SJCRH30 (cell line): ENCODE measurements at places on chromosomes 4 and X. TPM values are rescaled to one million over a fixed set of nuclear protein-coding genes. Genes with fewer than 3 reads are reported as not detected.

DNA sequence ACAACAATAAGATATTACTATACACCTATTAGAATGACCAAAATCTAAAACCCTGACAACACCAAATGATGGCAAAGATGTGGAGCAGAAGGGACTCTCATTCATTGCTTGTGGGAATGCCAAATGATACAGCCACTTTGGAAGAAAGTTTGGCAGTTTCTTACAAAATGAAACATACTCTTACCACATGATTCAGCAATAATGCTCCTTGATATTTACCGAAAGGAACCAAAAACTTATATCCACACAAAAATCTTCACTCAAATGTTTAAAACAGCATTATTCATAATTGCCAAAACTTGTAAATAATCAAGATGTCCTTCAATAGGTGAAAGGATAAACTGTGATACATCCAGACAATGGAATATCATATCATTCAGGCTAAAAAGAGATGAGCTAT lies 180.9 kb downstream of the COL25A1 start:
- H3K36me3 ChIP-seq: no peaks in the 10 kb centered on the region
- no peak for DNase-seq
- no peaks in the 10 kb centered on the region for H3K27me3 ChIP-seq
- H3K4me1 ChIP-seq: no peaks in the 10 kb centered on the region
- no peak overlapping the region for H3K4me3 ChIP-seq

GRCh38 chr4:32485956-32486355 lies 1765.8 kb downstream of the PCDH7 start:
- H3K4me3 ChIP-seq: no peak overlapping the region
- H3K27me3 ChIP-seq: no peaks in the 10 kb centered on the region
- DNase-seq: peak; percentile 45
- no peaks in the 10 kb centered on the region for H3K4me1 ChIP-seq
- H3K27ac ChIP-seq: no peak overlapping the region
- no peaks in the 10 kb centered on the region for H3K36me3 ChIP-seq

GSX2 gene
- total RNA-seq: 0.34 TPM in 1 of 2 replicates, not detected in the other

- no peaks in the 10 kb centered on the region for H3K4me1 ChIP-seq
- no peak for DNase-seq
- no peak overlapping the region for H3K27ac ChIP-seq
- no peaks in the 10 kb centered on the region for H3K27me3 ChIP-seq
- no peak overlapping the region for H3K4me3 ChIP-seq
Observed at GRCh38 chrX:119775517-119776238, 15.8 kb downstream of the RPL39 start.

DNA sequence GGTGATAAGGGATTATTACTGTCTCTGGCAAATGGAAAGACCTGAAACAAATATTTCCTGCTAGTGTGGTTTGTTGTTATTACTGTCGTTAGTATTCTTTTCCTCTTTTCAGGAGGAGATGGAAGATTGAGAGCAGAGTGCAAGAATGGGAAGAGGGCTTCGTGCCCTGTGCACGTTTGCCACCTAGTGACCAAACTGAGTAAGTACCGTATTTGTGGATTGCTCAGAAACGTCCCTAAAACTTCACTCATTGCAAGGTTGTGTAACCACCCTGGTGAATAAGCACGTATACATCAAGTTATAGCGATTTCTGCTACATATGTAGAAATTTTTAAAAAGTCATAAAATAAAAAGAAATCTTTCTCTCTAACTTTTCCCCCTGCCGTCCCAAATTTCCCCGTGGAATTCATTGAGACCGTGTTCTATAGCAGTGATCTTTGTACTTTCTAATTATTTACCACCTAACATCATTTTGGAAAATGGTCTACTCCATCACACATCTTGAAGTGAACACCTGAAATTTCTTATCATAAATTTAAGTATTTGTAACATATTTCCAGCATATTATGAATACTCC lies 24.3 kb downstream of the LINC00632 start:
- no peaks in the 10 kb centered on the region for H3K27me3 ChIP-seq
- no peaks in the 10 kb centered on the region for H3K4me1 ChIP-seq
- no peak overlapping the region for H3K27ac ChIP-seq
- no peak overlapping the region for H3K4me3 ChIP-seq
- no peaks in the 10 kb centered on the region for H3K36me3 ChIP-seq

PCDH11X gene
- total RNA-seq: 0.24 and 0.25 TPM in 2 replicates

DNA sequence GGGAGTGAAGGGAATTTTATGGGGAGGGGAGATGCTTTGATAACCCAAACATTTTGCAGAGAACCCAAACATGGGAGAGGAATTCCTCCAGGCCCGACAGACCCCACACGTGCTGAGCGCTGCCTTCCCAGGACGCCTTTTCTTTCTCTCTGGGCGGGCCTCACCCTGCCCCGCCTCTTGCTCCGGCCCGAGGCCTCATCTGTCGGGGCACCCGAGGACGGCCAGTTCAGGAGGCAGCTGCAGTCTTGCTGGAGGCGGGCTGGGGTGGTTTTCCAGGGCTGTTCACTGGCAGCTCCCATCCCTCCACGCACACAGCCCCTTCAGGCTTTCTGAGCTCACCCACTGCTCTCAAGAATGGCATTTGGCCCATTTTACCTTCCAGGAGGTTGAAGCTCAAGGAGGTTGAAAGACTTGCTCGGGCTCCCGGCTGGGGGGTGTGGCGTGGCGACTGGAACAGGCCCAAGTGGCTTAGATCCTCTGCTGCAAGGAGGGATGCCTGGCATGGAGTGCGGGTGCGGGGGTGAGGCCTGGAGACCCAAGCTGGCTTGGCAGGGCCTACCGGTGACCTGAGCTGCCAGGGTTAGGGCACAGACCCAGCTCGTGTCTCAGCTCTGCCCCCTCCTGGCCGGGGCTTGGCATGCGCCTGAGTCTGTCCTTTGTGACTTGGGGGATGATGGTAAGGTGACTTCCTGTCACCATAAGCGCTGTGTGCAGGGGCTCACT lies 99.2 kb downstream of the PSAPL1 start:
- peak overlapping the region; percentile 48 for H3K27ac ChIP-seq
- H3K36me3 ChIP-seq: no peaks in the 10 kb centered on the region

DNA sequence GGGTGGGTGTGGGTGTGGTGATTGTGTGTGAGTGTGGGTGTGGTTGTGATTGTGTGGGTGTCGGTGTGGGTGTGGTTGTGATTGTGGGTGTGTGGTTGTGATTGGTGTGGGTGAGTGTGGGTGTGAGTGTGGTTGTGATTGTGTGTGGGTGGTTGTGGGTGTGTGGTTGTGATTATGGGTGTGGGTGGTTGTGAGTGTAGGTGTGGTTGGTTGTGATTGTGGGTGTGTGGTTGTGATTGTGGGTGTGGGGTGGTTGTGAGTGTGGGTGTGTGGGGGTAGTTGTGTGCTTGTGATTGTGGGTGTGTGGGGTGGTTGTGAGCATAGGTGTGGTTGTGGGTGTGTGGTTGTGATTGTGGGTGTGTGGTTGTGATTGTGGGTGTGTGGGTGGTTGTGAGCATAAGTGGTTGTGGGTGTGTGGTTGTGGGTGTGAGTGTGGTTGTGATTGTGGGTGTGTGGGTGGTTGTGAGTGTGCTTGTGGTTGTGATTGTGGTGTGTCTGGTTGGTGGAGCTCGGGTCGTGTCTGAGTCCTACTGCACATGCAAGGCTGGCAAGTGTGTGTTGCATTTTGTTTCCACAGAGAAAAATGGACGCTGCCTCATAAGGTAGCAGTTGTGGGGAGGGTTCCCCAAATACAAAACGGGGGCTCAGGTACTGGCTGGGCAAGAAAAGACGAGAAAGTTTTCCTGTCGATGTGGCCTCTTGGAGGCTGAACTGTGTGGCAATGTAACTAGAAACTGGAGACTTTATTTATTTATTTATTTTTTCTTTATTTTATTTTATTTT lies 116.7 kb downstream of the UBE2K start:
- no peak overlapping the region for H3K4me3 ChIP-seq
- no peaks in the 10 kb centered on the region for H3K4me1 ChIP-seq
- H3K27me3 ChIP-seq: no peaks in the 10 kb centered on the region
- H3K27ac ChIP-seq: no peak overlapping the region
- DNase-seq: peak; percentile 13

ADH1B gene
- not detected in 2 replicates for total RNA-seq
